ENCODE measurements at places on chromosomes 7 and 10.

GRCh38 chr7:41969561-41970105 is 266.7 kb upstream of the INHBA start:
- DNase-seq: no peak

DNA sequence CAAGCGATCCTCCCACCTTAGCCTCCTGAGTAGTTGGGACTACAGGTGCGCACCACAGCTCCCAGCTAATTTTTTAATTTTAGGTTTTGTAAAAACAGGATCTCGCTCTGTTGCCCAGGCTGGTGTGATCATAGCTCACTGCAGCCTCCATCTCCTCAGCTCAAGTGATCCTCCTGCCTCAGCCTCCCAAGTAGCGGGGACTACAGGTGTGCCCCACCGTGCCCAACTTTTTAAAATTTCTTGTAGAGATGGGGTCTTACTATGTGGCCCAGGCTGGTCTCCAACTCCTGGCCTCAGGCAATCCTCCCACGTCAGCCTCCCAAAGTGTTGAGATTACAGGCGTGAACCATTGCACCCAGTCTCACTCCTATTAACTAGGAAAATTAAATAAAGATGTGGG is 7.5 kb downstream of the TMEM225B start:
- peak; percentile 59 for DNase-seq

DNA sequence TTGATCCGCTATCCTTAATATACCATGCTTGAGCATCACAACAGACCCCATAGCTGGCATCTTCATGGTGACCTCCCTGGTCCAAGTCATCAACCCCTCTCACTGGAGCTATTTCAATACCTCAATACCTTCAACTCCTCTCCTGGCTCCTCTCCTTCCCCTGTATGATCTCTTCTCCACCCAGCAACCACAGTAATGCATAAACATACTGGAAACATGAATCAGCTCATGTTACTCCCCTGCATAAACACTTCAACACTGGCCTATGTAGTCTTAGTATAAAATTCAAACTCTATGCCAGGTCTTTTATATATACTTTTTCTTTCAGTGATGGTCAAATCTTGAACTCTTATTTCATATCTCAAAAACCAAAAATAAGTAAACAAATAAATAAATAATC is 31.8 kb upstream of the TMEM273 start:
- no peak for DNase-seq

DNA sequence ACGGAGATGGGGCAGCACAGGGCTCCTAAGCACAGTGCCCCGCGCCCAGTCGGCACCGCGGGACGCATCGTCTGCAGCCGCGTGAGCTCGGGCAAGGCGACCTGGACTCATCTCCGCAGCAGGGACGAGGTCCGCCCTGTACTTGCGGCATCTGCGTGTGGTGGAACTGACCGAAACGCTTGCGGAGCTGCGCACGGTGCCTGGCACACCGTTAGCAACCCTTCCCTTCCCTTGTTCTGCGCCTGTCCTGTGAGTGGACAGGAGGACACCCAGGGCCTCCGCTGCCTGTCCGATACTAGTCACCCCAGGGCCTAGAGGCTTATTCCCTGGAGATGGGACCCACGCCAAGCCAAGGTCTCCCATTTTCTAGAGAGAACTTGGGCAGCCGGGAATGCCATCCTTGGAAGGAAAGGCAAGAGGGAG is 98.5 kb downstream of the WDR11 start:
- DNase-seq: no peak

DNA sequence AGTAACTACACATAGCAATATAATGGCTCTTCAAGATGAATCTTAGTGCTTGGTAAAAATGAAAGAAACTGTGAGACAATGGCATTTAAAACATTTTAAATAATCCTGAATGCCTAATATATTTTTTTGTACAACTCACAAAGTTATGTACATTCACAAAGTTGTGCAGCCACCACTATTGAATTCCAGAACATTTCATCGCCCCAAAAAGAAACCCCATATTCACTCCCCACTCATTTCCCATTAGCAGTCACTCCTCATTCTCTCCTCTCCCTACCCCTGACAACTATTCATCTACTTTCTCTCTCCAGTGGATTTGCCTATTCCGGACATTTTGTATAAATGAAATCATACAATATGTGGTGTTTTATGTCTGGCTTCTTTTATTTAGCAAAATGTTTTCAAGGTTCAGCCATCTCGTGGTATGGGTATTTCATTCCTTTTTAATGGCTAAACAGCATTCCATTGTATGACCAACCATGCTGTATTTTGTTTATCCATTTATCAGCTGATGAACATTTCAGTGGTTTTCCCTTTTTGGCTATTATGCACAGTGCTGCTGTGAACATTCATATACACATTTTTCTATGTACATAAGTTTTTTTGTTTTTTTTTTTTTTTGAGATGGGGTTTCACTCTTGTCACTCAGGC is 34.7 kb downstream of the ENTPD7 start:
- DNase-seq: no peak

DNA sequence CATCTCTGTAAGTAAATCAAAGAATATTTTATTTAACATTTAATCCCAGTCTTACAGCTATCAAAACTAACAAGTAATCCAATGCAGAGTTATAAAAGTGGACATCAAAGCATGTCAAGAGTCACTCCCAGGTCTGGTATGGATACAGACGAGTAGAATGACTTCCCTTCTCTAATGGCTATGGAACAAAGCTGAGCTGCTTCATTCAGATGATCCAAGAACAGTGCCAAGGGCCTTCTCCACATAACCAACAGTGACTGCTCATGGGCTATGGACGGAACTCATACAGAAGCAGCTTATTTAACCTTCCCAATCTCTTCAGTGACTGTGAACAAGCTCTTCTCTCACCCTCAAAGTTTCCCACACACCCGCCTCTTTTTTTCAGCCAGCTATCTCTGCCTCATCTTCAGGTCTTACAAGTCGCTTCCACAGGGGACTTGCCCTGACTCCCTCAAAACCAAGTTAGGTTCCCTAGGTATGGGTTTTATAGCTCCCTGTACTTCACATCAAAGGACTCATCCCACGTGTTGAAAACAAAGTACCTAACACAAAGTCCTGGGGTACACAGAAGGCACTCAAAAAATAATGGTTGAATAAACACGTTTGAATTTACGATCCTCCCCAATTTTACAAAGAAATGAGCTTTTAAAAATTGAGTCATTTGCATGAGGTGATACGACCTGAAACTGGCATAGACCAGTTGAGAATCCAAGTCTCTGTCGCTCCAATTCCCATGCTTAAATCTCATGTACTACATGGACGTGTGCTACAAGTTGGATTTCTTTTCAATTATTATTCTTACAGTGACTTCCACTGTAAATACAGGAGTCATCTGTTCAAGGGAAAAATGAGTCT is 3.1 kb downstream of the USP6NL start:
- no peak for DNase-seq

DNA sequence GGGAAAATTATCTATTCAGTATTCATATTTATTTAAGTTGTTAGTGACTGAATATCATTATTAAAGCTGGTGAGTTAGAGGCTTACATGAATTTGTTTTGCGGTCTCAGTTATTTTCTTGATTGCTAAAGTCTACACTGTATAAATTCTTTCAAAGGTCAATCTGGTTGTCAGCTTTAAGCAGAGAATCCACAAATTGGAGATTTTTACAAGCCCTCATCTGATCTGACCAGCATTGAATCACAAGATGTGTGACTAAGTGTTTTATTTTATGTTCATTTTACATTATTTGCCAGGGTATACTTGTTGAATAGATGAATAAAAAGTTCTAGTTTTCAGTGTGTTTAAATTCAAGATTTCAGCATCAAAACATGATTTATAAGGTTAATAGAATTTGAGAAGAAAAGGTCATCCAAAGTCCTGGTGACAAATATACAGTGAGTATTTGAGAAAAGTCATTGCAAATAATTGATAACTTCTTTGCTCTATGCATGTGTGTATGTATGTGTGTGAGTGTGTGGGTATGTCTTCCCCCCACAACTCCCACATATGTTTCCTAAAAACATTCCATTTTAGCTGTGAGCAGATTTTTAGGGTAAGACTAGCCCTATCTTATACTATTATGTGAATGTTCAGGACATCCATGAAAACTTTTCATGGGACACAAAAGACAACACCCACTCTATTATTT is 4.4 kb downstream of the SEMA3A start:
- DNase-seq: no peak

GRCh38 chr10:6239213-6239991 is 36.7 kb downstream of the PFKFB3 start:
- DNase-seq: no peak

- DNase-seq: no peak
Measured at GRCh38 chr10:120666308-120666707, 184.9 kb upstream of the WDR11 start.

DNA sequence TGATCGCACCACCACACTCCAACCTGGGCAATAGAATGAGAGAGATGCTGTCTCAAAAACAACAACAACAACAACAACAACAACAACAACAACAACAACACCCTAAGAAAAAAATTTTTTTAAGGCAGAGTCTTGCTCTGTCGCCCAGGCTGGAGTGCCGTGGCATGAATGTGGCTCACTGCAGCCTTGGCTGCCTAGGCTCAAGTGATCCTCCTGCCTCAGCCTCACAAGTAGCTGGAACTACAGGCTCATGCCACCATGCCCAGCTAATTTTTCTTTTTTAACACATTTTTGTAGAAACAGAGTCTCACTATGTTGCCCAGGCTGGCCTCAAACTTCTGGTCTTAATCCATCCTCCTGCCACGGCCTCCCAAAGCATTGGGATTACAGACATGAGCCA is 18.6 kb downstream of the ALDH18A1 start:
- DNase-seq: no peak
